Right hindlimb (tissue), 1 donor: ENCODE measurements at places on chromosomes 3 and 15.

DNA sequence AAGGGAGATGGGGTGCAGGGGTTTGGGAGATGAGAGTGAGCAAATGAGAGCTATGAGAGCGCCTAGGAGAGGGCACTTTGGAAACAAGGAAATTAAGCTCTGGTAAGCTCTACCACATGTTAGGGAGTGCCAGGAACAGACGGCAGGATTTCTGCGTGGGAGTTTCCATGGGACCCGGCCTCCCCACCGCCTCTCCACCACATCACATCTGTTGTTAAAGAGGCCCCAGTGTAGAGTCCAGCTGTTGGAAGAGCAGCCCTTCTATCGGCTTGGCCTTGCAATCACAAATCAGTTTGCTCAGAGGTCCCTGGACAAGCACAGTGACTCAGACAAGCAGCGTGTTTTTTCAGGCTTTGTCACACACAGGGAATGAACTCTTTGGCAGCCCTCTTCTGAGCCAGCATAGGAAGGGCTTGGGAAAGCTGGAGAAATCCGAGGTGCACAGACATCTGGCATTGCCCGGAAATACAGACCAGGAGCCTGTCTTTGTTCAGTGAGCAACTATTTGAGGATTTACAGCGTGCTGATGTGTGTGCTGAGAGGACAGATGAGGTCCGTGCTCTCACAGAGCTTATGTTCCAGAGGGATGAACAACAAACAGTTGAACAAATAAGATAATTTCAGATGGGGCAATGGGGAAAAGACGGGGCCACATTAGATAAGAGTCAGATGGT lies 370.6 kb upstream of the PROK2 start:
- peak; percentile 85 for DNase-seq

DNA sequence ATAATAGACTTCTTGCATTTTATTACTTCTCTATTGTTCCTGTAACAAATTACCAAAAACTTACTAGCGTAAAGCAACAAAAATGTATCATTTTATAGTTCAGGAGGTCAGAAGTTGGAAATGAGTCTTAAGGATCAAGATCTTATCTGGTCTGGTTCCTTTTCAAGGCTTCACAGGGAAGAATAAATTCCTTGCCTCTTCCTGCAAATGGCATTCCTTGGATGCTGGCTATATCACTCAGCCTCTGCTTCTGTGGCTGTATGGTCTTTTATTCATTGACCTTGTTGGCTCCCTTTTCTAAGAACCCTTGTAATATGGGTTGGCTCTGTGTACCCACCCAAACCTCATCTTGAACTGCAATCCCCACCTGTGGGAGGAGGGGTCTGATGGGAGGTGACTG lies 478.4 kb upstream of the THBS1 start:
- no peak for DNase-seq

DNA sequence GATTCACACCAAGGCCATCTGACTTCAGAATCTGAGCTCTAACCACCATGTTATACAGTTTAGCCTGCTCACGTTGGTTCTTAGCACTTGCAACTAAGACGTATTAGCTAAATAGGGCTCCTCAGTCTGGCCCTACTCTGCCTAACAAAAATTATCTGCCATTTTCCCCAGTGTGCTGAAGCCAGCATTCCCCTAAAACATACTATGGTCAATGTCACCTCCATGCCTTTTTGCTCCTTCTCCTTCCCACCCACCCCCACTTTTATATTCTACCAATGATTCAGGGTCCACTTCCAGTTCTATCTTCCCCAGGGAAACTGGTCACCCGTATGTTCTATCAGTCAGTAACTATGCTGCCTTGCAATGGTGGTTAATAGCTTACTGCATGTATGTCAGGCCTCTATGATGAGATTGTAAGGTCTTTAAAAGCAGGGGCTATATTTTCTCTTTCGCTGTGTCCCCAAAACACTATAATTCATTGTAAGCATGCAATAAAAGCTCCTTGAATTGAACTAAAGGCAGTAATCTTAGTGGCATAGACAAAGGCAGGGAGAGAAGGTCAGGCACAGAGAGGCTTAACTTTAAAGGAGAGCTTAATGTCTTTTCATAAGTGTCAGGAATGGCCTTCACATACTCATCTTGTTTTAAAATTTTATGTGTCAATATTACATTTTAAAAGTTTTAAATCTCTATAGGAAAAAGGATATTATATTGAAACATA lies 23.3 kb downstream of the POPDC2 start:
- no peak for DNase-seq

- DNase-seq = no peak
Measured at GRCh38 chr3:15681668-15682067, 80.1 kb downstream of the BTD start.

DNA sequence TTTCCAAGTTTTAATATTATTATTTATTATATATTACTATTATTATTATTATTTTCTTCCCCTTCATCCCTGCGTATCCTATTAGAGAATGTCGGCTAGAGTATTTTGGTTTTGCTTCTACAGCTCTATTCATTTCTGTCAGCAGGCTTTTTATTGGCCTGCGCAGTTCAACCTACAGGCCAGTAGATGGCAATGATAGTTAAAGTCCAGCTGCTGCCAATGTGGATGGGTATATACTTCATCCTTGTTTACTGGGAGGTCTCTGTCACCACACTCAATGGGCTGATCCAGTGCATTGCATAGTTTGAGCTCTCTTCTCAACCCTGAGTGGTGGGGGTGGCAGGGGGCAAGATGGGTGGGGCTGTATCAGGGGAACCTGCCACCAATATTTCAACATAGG lies 799.8 kb downstream of the NSUN3 start:
- DNase-seq = no peak

GRCh38 chr3:37519661-37520060 lies 342.0 kb upstream of the CTDSPL start:
- no peak for DNase-seq

DNA sequence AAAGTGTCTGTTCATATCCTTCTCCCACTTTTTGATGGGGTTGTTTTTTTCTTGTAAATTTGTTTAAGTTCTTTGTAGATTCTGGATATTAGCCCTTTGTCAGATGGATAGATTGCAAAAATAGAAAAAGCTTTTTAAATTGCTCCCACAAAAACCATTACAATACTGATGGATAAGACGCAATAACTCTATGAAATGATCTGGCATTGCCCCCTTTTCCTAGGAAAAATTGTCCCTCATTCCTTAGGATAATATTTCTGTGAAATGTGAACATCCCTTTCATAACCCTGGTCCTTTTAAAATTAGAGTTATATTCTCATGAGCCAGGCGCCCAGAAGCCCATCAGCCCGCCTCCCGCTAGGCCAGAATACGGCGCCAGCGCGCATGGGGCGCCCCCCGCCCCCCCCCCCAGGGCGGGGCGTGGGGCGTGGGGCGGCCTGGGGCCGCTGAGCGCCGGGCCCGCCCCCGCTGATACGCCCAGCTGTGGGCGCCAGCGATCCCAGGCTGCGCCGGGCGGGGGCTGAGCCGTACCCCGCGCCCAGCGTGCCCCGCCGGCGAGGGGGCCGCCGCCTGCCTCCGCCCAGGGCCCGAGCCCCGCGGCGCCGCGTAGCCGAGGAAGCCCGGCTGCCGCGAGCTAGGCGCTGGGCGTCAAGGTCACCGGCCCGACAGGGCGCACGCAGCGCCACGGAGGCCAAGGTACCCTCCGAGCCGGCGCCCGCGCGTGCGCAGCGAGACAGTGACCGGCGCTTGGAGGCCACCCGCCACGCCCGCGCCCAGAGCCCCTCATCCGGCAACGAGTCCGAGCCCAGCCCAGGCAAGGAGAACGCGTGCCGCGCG lies 11.1 kb upstream of the ROPN1B start:
- DNase-seq = no peak

DNA sequence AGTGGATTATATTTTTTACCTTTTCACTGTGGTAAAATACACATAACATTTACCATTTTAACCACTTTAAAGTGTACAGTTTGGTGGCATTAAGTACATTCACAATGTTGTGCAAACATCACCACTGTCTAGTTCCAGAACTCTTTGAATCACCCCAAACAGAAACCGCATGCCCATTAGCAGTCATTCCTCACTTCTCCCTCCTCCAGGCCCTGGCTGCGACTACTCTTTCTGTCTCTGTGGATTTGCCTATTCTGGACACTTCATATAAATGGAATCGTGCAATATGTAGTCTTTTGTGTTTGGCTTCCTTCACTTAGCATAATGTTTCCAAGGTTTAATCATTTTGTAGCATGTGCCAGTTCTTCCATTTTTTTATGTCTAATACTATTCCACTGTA lies 409.8 kb downstream of the NTRK3 start:
- DNase-seq = no peak

- DNase-seq = no peak
Measured at GRCh38 chr3:8357859-8358258, 143.8 kb upstream of the LMCD1 start.

GRCh38 chr3:2873986-2874385 lies 236.2 kb downstream of the IL5RA start:
- DNase-seq = no peak

- no peak for DNase-seq
Measured at GRCh38 chr15:70249616-70250015, 151.9 kb upstream of the TLE3 start.

- DNase-seq = peak; percentile 28
Measured at GRCh38 chr15:54033356-54033860, 55.2 kb downstream of the UNC13C start.

- no peak for DNase-seq
Measured at GRCh38 chr3:21170964-21171363, 580.0 kb downstream of the ZNF385D start.

- DNase-seq = no peak
Measured at GRCh38 chr3:23019596-23020300, 183.4 kb upstream of the UBE2E2 start.

DNA sequence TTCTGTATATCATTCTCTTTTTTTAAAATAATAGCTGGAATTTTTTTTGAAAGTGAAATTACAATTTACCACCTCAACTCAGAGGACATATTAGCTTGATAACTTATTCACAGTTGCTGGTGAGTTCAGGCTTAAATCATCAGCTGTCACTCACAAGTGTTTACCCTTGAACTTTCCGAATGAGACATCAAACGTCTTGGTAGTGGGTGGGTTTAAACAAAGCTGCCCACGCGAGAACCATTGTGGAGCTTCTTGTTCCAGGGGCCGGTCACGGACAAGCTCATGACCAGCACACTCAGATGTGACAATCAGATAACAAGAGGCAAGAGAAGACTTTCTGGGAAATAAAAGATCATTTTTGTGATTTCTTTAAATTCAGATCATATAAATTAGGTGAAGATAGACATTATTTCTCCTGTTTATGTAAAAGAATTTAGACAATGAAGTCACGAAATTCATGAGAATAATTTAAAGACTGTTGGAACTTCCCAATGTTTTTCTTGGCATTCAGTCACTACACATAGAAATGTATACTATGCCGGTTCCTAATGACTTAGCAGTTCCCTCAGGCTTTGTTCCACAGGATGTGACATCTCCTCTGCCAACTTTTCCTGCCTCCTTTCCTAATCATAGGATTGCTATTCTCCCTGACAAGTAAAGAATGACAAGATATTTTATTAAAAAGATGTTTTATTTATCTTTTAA lies 29.3 kb downstream of the BTD start:
- DNase-seq = no peak

- DNase-seq = peak; percentile 40
Measured at GRCh38 chr3:4533489-4534443, 40.6 kb downstream of the ITPR1 start.

DNA sequence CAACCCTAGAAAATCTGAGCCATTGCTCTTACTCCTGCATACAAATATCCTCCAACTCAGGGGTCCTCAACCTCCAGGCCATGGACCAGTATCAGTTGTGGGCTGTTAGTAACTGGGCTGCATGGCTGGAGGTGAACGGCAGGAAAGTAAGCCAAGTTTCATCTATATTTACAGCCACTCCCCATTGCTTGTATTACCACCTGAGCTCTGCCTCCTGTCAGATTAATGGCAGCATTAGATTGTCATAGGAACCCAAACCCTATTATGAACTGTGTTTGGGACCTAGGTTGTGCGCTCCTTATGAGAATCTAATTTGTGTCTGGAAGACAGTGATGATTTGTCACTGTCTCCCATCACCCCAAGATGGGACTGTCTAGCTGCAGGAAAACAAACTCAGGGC lies 246.5 kb upstream of the CDIN1 start:
- DNase-seq = no peak

DNA sequence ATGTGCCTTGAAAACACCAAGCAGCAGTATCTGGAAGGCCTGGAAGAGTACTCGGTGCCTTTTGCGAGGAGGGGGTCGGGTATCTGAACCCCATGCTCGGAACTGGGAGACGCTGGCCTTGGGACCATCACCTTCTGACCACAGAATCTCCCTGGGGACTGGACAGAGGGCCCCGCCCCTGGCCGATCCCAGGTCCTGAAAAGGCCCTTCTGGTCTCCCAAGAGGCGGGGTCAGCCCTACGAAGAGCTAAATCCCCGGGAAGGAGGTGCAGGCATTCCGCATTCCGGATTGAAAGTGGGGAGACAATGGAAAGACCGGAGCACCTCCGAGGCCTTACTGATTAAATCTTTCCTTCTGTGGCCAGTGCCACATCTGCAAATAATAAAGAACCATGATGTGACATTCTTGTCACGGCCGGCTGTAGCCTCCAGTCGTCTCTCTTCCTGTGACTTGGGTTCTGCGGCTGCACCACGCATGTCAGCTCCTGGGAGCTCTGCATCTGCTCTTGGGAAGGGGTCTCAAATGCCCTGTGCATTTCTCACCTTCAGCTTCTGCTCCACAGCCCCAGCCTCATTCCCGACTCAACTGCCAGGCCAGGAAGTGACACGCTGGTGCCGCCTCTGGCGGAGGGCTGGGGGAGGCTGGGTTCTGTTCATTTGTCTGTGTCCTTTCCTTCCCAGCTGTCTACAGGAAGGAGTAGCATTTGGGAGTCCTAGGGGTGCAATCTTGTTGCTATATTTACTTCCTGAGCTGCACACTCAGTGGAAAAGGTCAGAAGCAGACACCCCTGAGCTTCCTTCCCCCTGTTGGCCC lies 173.5 kb downstream of the KLF13 start:
- peak; percentile 50 for DNase-seq

- no peak for DNase-seq
Measured at GRCh38 chr3:171543759-171544300, 83.6 kb upstream of the TNIK start.

DNA sequence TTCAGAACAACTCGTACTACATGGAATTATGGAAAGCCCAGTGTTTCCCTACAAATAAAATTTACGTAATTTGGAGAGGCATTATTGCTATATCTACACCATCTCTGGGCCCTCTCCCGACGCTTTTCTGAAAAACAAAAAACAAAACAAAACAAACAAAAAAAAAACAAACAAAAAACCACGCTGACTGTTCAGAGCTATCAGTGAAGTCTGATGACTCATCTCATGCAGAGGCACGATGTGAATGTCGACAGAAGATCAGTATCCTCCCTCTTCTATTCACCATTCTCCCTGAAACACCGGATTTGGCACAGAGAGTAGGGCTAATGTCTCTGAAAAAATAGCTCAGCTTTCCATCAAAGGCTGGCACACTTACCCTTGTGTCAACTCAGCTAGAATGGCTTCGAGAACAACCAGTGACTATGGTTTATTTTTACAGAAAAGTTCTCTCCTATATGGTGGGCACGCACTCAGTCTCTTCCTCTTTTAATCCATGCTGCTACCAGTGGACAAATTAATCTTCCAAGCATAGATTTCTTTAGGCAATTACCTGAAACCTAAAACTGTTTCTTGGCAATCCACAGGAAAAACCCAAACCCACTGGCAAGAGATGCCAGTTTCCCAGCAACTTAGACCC lies 1.5 kb downstream of the CRBN start:
- DNase-seq = no peak

GRCh38 chr3:174097686-174098085 lies 700.1 kb downstream of the NLGN1 start:
- DNase-seq = no peak
